ENCODE measurements at places on chromosomes 5 and 9.

DNA sequence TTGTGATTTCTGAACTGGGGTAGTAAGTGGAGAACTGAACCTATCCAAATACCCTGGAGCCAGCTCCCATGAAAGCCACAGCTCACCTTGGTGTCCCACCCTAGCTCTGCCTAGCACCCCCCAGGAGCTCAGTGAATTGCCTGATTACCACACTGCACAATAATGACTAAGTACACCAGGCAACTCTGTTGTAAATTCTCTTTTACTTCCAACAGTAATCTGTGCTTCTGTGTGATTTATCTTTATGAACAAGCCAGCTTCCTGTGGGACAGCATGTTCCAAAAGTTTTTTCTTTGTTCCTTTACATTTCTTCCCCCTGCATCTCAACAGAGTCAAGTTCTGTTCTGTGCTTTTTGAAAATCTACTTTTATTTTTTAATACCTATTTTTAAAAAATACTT, 22.1 kb upstream of the GRPEL2 start:
- no peak for DNase-seq

- DNase-seq = no peak
Observed at GRCh38 chr5:88836195-88836838, 46.7 kb downstream of the MEF2C start.

DNA sequence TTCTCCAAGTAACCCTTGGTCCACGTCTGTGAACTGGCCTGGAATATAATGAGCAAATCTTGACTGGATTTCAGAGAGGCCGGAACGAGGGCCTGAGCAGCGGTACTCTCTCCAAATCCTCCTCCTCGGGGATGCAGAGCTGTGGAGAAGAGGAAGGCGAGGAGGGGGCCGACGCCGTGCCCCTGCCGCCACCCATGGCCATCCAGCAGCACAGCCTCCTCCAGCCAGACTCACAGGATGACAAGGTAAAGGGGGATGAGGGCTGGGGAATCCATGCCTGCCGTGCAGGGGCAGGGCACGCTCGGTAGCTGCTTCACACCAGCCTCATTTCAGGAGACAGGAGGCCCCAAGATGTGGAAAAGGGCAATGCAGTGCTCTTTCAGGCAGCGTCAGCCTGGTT, 118.9 kb upstream of the OTULINL start:
- no peak for DNase-seq

DNA sequence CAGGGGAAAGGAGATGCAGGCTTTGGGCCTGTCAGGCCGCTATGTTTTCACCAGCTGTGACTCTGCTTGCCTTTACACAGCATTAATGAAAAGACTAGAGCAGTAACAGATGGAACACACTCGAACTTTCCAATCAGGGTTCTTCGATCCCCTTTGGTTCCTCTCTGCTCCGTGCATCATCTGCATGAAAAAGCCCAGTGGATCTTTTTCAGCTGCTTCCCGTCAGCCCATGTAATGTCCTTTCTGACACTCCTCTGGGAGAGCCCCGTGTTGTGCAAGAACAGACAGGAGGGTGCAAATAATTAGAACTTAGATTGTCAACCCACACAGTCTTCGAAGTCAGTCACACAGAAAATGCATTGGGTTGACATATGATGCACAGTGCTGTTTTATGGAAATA, 448.9 kb upstream of the ZNF462 start:
- DNase-seq = no peak

DNA sequence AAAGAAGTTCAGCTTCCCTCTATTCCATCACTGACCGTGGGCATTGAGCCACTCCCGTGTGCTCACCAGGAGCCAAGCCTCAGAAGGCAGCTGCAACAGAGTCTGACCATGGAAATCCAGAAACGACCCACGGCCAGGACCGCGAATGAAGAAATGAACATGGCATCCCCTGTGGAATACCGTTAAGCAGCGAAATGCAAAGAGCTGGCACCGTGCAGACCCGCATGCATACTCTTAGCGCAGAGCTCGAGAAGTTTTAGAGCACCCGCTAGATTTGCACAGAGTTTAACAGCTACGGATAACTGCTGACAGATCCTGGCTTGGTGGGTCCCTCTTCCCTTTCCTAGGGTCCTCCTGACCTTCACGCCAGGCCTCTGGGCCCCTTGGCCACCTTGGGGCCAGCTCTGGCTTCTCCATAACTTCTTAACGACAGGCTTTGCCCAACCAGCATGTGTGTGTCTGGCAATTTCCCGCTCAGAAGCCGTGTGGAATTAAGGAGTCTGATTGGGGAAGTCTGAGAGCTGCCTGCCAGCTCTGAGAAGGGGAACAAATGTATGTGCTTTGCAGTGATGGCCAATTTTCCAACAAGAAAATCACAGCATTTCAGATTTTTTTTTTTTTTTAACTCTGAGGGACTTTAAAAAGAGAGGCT, 75.3 kb upstream of the COL5A1 start:
- no peak for DNase-seq

Data from GM04504 (cell line).